ENCODE measurements at places on chromosomes 11 and 22.
A peak's percentile ranks its signal among the peaks of the same experiment; 100 is the strongest.

GRCh38 chr22:39306456-39307361 is 12.7 kb downstream of the RPL3 start:
- peak; percentile 27 for DNase-seq

GRCh38 chr11:86698639-86699038 is 26.2 kb upstream of the ME3 start:
- no peak for DNase-seq

- DNase-seq, result no peak
These were observed 91.7 kb upstream of the OR4B1 start for GRCh38 chr11:48124880-48125279.

- DNase-seq, result no peak
These were observed 177.8 kb downstream of the FAM76B start for GRCh38 chr11:95611827-95612226.

GRCh38 chr22:40766956-40767355 is 52.2 kb downstream of the SLC25A17 start:
- no peak for DNase-seq

- DNase-seq, result no peak
These were observed 8.8 kb upstream of the PLA2G3 start for GRCh38 chr22:31148953-31149627.

GRCh38 chr11:4040461-4040860 is 54.1 kb upstream of the RRM1 start:
- DNase-seq, result no peak

- no peak for DNase-seq
These were observed 8.5 kb upstream of the ME3 start for GRCh38 chr11:86680716-86681482.

DNA sequence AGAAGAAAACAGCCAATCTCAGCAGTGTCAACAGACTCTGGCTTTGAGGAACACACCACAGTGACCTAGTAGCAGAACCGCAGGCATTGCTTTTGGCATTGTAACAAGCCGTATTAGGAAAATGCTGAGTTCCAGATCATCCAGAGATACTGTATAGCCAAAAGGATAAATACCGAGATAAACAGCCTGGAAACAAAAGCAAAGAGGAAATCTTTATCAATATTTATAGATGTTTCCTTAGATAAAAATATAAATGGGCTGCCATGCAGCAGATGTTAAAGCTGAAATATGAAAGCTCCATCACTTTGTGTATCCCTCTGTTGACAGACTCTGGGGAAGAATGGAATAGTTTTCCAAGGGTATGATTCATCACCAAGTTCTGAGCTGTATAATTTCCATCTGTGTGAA is 98.9 kb upstream of the TP53AIP1 start:
- no peak for DNase-seq

GRCh38 chr11:34795641-34796040 is 120.5 kb downstream of the APIP start:
- no peak for DNase-seq

DNA sequence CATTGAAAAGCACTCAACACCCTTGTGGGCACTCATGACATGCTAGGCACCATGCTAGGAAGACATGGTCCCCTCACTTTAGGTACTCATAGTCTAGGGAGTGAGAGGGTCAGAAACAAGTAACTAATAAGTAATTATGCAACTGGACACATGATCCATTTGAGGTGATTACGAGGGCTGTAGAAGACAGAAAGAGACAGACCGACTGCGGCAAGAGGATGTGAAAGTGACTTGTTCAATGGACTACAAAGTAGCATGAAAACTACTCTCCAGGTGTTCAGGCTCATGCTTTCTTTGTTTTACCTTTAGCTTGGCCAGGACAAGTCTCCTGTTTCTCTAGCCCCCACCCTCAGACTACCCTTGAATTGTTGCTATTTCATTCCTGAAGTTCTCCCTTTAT is 310.8 kb upstream of the SORL1-AS1 start:
- no peak for DNase-seq

- no peak for DNase-seq
These were observed 7.7 kb upstream of the MALAT1 start for GRCh38 chr11:65491163-65491465.

DNA sequence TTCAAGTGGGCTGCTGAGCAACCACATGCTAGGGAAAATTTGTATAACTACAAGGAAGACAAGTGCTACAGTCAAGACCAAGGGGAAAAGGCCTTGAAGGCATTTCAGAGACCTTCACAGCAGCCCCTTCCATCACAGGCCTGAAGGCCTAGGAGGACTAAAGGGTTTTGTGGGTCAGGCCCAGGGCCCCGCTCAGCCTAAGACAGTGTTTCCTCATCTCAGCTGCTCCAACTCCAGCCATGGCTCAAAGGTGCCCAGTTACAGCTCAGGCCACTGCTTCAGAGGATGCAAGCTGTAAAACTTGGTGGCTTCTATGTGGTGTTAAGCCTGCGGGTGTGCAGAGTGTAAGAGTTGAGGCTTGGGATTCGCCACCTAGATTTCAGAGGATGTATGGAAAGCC is 260.5 kb downstream of the NXPE2 start:
- DNase-seq, result no peak

DNA sequence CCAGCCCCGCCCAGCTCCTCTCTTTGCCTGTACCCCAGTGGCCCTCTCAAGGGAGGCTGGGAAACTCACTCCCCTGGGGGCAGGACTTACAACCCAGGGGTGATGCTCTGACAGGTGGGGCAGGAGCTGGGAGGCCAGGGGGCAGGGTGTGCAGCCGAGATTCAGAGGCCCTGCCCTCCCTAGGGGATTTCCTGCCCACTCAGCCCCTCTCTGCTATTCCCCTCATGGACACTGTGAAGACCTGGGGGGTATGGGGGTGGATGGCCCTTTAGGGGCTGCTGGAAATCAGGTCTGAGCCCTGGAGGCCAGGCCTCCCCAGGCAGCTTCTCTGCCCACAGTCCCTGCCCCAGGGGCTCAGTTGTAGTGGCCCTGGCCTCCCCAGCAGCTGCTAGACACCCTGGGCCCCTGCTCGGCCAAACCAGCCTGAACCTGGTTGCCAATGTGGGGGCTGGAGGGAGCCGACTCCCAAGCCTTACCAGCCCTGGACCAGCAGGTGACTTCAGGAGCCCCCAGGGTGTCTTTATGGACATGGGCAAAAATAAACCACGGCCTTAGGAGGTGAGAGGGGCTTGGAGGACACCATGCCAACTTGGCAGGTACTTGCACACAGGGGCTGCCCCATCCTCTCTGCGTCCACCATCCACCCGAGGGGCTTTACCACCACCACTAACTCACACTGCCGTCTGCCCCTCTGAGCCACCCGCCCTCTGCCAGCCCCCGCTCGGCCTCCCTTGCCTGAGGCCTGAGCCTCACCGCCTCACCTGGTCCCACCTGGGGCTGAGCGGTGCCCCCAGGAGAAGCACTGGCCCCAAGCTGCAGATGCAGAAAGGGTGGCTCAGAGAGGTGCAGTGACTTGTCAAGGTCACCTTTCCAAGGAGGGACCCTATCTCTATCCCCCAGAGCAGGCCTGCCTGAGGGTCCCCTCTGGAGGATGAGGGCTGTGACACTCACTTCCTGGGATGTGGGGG is 2.8 kb upstream of the PHLDA2 start:
- no peak for DNase-seq

DNA sequence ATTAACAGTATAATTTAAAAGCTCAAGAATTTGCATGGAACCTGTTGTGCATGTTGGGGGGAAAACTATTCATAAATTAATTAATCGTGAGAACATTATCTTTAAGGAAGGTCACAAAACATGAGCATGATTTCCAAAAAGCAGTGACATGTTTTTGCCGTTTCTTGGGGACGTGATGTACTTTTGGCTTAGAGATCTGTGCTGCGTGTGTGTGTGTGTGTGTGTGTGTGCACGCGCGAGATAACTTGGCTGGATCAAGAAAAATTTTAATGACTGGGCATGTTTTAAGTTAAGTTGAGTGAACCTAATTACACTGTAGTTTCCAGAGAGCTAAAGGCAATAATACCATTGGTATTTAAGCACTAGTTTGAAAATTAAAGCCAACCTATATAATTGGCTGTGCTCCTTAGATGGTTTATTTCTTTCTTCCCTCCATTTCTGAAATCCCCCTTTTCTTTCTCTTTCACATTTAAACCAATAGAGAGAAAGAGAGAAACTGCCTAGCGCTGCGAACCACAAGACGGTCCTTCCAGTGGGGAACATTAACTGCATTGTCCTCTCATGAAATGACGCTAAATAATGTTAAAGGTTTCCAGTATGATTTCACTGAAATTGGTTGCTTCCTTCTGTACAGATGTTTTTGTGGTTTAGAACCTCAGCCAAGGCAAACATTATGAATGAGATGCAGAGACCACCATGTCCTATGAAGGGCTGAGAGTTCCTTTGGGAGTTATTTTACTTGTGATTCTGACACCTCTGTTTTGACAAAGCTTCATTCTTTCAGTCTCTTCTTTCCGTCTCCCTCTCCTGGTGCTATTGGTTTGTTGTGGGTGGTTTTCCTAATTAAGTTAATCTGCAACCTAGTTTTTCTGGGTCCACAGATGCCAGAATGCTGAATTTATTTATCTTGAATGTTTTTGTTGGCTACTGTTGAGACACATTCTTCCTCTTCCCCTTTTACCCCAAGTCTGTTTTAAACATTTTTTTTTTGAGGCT is 51.7 kb downstream of the ZBTB16 start:
- no peak for DNase-seq

DNA sequence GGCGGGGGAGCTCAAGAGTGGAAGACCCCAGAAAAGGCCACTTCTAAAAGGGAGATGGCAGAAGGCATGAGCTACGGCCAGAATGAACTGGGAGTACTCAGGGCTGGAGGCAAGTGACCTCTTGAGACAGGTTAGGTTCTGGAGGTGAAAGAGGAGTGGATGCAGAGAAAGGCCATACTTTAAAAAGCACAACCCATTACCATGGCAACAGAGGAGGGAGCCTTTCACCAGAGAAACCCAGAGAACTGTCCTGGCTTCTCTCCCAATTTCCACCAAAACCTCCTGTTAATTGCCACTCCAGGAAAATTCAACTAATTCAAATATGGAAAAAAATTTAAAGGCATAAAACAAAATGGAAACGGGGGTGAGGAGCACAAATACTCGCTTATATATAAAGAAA is 15.8 kb downstream of the A4GALT start:
- no peak for DNase-seq

GRCh38 chr22:39289975-39290720 is 29.3 kb downstream of the RPL3 start:
- no peak for DNase-seq

GRCh38 chr11:76141901-76142588 is 64.3 kb downstream of the WNT11 start:
- DNase-seq, result no peak

- peak; percentile 82 for DNase-seq
These were observed 511 bp upstream of the CLCF1 start for GRCh38 chr11:67373648-67374570.

GRCh38 chr22:39094717-39095389 is 2.2 kb upstream of the APOBEC3H start:
- DNase-seq, result no peak

DNA sequence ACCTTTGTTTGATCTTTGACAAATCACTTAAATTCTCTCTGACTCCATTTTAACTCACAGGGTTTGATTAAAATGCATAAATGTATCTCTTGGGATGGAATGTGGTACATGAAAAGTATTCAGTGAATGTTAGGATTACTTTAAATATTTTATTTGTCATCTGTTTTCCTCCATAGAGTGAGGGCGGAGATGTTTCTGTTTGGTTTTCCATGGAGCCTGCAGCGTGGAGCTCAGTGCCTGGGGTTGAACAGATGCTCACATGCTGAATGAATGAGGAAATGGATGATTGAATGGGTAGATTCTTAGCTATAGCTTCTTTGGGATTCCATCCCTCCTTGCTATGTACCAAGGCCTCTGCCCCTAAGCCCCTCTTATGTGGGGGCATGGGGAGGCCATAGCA is 10.0 kb downstream of the TSPAN18 start:
- DNase-seq, result no peak

GRCh38 chr22:27867085-27867952 is 51.7 kb downstream of the PITPNB start:
- DNase-seq, result no peak

DNA sequence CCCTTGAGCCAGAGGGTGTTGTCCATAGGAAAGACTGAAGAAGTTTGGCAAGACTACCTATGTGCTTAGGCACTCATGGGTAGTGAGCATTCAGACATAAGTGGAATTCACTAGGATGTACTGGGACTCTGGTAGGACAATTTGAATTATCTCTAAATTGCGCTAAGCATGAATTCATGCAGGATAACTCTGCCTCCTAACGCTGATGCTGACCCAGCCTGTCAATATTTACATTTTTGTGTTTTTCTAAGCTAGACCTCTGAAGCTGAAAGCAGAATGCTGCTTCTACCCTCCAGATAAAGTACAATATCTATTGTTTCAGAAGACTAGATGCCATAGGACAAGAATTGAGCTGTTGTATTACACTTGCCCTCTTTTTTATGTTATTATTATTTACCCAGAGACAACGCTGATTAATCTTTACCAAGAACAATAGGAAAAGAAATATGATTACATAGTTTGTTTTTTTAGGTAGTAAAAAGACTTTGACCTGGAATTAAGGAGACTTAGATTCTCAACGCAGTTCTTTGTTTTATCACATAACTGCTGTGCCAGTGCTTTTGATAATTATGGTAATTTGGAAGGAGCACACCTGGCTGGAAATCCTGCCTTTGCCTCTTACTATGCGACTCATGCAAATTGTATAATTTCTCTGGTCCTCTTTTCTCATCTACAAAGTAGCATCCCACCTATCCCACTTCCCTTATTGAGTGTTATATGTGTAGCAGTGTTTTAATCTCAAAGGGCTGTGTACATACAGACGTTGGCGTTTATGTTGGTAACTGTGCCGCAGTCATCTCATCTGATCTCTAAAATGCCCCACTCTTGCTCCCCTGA is 21.2 kb upstream of the GRAMD1B start:
- no peak for DNase-seq

DNA sequence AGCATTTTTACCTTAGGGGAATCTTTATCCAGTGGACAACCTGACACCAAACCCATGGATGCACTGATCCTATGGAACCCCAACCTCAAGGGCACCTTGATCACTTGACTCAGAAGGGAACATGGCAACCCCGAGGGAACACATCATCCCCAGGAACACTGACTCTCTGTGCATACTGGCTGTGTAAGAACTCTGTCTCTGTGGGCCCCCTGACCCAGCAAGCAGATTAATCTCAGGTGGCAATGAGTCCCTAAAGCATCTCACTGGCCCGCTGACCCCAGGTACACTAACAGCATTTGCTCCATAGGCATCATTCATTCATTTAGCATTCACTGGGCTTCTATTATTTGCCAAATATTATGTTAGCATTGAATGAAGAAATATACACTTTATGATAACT is 16.9 kb downstream of the EIF3F start:
- no peak for DNase-seq
